ENCODE measurements at places on chromosomes 1 and 21.

DNA sequence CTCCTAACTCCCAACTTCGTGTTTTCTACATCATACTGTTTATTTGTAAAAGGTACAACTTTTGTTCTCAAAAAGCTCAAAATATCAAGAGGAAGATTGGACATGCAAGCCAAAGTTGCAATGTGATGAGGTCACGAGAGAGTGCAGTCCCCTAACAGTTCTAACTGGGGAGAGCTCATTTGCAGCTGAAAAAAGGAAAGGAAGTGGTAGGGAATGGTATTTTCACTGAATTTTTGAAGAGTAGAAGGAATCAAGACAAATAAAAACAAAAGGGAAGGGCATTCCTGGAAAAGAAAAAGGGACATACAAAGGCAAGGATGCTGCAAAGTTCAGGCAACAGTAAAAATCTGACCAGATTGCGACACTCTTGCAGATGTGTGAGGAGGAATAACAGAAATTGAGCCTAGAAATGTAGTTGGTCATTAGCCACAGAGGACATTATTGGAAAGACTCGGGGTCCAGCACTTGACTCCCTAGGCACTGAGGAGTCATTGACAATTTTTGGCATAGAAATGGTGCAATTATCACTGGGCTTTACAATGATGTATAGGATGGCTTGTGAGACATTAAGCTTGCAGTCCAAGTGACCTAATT, 67.9 kb downstream of the TBX15 start:
- H3K4me1 ChIP-seq = peaks cover 5% of the 10 kb centered on the region
- H3K27ac ChIP-seq = peak overlapping the region; percentile 5
- H3K27me3 ChIP-seq = no peaks in the 10 kb centered on the region
- no peak for DNase-seq
- no peaks in the 10 kb centered on the region for H3K36me3 ChIP-seq

DNA sequence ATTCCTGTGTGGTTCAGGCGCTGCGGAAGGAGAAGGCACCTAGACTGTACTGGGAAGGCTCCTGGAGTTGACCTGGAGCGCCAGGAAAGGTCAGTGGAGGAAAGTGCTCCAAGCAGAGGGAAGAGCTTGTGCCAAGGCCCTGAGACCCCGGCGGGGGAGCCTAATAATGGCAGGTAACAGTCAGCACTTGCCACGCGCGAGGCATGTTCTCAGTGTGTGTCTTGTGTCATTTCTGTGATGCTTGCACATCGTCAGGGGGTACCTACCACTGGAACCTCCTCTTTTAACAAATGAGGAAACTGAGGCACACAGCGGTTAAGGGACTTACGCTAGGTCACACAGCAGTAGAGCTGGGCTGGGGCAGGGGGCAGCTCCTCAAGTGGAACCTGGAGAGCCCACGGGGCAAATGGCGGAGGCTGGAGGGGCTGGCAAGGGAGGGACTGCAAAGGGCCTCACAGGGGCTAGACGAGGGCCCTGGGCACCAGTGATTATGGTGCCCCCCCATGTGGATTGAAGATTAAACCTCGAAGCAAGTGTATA, 976 bp upstream of the BMP8B start:
- no peaks in the 10 kb centered on the region for H3K4me1 ChIP-seq
- peak overlapping the region; percentile 61 for H3K4me3 ChIP-seq
- H3K27me3 ChIP-seq = peaks cover 23% of the 10 kb centered on the region
- H3K36me3 ChIP-seq = no peaks in the 10 kb centered on the region
- no peak overlapping the region for H3K27ac ChIP-seq

DNA sequence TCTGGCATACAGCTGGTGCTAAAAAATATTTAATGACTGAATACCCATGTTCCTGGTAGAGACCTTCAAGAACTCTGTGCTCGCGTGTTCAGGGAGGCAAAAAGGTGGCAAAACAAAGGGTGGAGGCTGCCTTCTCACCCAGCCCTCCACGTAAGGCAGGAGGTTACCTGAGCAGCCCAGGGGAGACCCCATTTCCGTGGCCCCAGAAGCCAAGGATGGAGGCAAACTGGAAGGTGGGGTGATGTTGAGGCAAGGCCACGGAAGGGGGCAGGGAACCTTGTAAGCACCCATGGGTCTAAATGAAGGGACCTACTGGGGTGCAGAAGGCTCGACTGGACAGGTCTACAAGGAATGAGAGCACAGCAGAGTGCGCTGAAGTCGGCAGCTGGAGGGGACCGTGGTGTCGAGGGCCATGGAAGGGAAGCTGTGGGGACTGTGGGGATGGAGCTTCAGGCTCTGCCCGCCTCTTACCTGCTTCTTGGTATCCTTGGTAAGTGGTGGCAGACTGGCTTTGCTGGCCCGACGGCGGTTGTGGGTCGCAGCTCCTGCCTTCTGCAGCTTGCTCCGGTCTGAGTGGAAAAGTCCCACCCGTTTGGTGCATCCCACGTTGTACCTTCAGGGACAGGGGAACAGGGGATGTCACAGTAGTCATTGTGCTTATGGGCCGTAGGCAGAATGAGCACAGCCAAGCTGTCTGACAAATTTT, 8.9 kb upstream of the A3GALT2 start:
- peaks cover 7% of the 10 kb centered on the region for H3K36me3 ChIP-seq
- H3K4me3 ChIP-seq = no peak overlapping the region
- H3K4me1 ChIP-seq = no peaks in the 10 kb centered on the region

GRCh38 chr1:100511773-100512172, 26.2 kb upstream of the GPR88 start:
- no peak overlapping the region for H3K4me3 ChIP-seq
- H3K27me3 ChIP-seq = no peaks in the 10 kb centered on the region

DNA sequence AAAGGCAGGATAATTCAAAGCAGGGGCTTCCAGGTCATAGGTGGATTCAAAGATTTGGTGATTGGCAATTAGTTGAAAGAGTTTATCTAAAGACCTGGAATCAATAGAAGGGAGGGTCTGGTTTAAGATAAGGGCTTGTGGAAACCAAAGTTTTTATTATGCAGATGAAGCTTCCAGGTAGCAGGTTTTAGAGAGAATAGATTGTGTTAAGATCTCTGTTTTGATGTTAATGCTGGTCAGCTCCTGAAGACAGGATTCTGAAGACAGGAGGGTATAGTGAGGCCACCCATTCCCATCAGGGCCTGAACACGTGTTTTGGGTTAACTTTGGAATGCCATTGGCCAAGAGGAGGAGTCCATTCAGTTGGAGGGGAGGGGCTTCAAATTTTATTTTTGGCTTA, 6.1 kb upstream of the PTBP2 start:
- peaks cover 3% of the 10 kb centered on the region for H3K36me3 ChIP-seq
- no peak overlapping the region for H3K27ac ChIP-seq
- H3K4me1 ChIP-seq = no peaks in the 10 kb centered on the region
- no peak overlapping the region for H3K4me3 ChIP-seq
- H3K27me3 ChIP-seq = no peaks in the 10 kb centered on the region
- DNase-seq = peak; percentile 70

GRCh38 chr1:157090771-157091170, 8.8 kb downstream of the ETV3L start:
- no peaks in the 10 kb centered on the region for H3K36me3 ChIP-seq
- peaks cover 2% of the 10 kb centered on the region for H3K4me1 ChIP-seq
- no peaks in the 10 kb centered on the region for H3K27me3 ChIP-seq
- no peak overlapping the region for H3K27ac ChIP-seq
- no peak overlapping the region for H3K4me3 ChIP-seq

DNA sequence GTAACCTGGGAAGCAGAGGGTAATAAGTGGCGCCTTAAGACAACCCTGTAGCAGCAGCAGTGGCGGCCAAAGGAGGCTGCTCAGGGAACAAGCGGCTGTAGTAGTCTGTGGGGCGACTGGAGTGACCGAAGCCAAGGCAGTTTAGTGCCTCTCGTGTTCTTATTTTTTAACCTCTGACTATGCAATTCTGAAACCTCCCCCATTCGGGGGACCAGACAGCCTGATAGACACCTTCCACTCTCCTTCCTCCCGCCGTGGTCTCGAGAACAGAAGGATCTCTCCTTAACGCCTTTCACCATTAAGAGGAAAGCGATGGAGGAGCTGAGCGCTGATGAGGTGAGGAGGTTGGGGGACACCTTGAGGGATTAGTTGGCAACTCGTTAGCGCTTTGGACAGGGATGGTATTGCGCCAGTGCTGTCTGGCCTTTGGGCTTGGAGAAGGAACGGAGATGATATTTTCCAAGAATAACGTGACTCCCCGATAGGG, 644 bp downstream of the UBE4B start:
- H3K4me1 ChIP-seq = peaks cover 2% of the 10 kb centered on the region
- H3K4me3 ChIP-seq = peak overlapping the region; percentile 89
- H3K27me3 ChIP-seq = no peaks in the 10 kb centered on the region
- H3K27ac ChIP-seq = peak overlapping the region; percentile 95

DNA sequence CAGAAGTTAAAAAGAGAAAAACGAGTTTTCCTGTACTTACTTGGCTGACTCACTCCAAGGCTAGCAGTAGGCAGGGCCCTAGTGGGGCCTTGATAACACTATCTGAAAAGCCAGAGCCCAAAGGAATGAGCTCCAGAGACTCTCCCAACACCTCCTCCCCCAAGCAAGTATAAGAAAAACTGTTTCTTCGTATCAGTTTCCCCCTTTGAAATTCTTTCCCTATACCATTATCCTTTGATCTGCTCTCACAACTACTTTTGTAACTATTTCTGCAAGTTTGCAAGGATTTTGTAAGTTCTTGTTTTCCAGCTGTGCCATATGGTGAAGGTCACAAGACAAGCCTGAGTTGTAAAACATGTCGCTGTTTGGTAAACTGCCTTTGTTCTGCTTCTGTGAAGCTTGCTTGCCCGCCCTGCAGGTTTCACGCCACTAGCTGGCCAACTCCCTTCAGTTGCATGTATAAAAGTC, 36.5 kb upstream of the KCNJ15 start:
- H3K27me3 ChIP-seq = no peaks in the 10 kb centered on the region
- peaks cover 29% of the 10 kb centered on the region for H3K36me3 ChIP-seq
- H3K4me1 ChIP-seq = no peaks in the 10 kb centered on the region
- H3K27ac ChIP-seq = no peak overlapping the region

DNA sequence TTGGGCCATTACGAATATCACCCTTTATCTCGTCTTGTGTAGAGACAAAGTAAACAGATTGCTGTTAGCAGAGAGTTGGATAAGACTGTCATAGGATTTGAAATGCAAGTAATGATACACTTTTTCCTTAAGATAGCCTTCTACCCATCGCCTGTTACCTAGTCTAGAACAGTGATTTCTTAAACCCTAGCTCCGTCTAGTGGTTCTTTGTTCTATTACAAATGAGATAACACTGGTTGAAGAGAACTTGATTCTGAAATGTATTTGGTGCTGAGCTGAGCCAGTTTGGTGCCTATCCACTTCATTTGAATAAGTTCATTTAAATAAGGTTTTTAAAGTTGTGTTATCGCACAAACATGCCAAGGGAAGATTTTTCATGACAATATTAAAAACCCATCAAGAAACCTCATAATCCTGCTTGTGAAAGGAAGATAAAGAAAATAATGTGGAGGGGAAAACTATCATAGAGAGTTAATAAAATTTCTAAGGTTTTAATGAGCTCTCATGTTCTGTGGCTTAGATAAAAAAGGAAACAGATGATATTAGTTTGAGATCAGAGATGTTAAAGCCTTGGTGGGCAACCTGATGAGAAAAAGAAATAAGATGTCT, 1.5 kb upstream of the KCNH1 start:
- H3K4me3 ChIP-seq = no peak overlapping the region
- no peak for DNase-seq
- H3K27ac ChIP-seq = no peak overlapping the region
- H3K4me1 ChIP-seq = no peaks in the 10 kb centered on the region
- H3K27me3 ChIP-seq = peaks cover 11% of the 10 kb centered on the region

DNA sequence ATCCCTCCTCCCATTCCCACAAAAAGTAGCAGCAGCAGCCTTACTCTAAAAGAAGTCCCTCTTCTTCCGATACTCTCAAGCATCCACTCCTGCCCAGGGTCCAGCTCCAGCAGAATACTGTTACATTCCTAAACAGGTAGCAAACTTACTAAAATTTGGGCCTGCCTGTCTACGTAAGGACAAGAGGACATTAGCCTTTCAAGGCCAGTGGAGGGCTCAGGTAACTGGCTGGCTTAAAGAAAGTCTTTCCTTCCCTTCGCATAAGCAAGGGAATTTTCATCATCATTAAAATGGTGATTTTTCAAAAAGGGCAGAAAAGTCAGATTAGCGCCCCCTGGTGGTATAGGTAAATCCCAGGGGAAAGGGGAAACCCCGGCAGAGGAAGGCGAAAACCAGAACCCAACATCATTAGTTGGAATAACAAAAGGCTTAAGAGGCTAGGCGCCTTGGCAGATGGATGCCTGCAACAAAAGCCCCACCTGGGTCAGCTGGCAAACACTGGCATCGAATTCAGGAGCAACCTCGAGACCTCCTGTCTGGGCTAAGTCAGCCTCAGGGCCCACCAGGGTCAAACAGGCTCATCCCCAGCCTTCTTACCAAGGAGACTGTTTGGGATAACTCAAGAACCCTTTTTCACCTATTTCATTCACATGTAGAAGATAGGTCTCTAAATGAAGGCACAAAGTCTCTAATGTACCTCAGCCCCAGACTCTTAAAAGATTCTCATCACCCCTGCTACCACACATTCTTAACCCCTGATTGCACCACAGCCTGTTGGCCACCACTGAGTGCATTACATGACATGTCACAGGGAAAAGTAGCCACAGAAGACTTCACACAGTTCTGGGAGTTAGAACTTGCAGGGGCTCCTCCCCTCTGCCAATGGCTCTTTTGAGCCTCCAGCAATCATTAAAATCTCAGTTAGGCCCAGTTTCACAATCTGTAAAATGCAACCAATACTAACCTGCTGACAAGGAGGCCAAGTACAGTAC, 36.7 kb downstream of the ERI3 start:
- H3K36me3 ChIP-seq = peaks cover 34% of the 10 kb centered on the region
- H3K27ac ChIP-seq = no peak overlapping the region
- no peaks in the 10 kb centered on the region for H3K27me3 ChIP-seq
- peak; percentile 82 for DNase-seq
- H3K4me1 ChIP-seq = no peaks in the 10 kb centered on the region
- no peak overlapping the region for H3K4me3 ChIP-seq

DNA sequence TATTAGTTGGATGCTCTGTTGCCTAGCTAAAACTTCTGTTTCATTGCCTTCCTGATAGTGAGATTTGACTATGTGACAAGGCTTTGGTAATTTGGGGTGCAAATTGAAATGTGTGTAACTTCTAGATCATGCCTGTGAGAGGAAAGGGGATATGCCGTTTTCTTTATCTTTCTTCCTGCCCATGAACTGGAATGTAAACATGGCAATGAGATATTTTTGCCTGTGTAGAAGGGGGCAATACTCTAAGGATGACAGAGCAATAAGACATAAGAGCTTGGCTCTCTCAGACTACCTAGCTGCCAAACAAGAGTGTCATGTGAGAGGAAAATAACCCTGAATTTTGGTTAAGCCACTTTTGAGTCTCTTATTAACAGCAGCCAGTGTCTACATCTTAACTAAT, 49.7 kb downstream of the RAP1A start:
- DNase-seq = no peak
- H3K27ac ChIP-seq = no peak overlapping the region
- no peaks in the 10 kb centered on the region for H3K4me1 ChIP-seq
- no peaks in the 10 kb centered on the region for H3K27me3 ChIP-seq

Measured in H9 (cell line).